ENCODE measurements at places on chromosomes 1 and 21.
A peak's percentile ranks its signal among the peaks of the same experiment; 100 is the strongest.

DNA sequence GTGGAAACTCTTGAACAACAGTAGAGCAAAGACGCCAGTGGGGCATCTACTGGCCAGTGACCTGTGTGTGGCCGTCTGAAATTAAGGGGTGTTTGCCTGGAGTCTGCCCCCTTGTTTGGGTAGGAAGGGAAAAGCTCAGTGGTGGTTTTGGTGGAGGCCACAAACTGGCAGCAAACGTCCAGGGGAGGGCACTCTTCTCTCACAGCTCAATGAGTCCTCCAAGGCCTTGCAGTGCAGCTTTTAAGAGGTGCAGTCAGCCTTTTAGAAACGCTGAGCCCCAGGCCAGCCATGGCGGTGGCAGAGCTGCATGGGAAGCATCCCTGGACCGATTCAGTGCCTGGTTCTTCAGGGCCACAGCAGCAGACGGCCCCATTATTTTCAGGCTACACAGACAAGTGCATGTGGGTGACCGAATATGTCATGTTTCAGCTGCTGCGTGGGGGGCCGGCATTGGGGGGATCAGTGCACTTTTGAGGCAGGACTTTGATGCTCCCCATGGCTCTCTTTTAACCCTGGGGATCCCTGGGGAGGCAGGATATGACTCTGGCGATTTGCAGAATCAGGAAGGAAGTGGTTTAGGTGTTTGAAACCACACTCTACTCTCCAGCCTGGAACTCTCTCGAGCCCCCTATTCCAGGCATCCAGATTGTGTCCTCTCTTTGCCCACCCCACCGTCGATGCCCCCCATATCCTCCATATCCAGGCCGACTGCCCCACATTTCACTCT lies 414.0 kb downstream of the PRDM2 start:
- no peak for DNase-seq

DNA sequence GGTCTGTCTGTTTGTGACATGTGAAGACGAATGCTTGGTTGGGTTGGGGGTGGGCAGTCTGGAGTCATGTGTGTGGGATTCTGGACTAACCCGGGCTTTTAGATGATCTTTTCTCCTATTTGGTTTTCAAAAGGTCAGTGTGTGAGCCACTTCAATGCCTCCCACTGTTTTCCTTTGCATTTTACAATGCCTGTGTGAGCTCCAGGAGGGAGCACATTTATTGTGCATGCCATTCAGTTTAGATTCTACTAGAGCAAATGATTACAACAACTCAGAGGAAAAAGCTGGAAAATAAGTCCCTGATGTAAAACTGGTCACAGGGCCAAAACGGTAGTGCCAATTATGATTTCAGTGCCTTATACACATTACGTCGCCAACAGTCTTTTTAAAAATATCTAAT lies 90.9 kb downstream of the LYPLAL1 start:
- DNase-seq, result no peak

DNA sequence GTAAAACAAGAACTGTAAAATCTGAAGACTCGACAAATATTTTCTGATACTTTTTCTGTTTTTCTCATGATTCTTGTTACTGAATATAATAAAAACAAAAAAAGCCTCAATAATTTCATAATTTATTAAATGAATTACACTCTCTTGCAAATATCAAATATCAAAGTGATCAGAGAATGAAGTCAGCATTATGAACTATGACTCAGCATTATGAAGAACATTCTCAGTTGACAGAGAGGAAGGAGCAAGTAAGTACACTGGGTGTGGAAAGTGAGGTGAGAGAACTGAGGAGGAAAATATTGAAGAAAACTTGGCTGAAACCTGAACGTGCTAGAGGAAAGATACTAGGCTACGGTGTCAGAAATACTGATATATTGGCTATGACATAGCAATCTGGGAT lies 529.5 kb downstream of the KCNT2 start:
- DNase-seq, result no peak

DNA sequence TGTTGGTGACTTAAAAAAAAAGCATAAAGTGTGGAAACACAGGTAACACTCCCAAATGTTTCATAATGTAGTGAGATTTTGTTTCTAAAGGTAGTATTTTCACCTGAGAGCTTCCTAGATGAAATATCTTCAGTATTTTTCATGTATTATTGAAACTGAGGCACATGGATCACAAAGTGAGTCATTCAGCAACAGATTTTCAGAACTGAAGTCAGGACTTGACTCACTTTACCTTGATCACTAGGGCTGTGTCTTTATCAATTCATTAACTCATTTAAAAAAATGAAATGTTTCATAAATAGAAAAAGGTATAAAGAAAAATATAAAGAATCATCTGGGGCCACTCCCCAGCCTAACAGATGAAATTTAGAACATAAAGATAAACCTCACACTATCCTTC lies 66.5 kb upstream of the RCC1 start:
- DNase-seq, result no peak

DNA sequence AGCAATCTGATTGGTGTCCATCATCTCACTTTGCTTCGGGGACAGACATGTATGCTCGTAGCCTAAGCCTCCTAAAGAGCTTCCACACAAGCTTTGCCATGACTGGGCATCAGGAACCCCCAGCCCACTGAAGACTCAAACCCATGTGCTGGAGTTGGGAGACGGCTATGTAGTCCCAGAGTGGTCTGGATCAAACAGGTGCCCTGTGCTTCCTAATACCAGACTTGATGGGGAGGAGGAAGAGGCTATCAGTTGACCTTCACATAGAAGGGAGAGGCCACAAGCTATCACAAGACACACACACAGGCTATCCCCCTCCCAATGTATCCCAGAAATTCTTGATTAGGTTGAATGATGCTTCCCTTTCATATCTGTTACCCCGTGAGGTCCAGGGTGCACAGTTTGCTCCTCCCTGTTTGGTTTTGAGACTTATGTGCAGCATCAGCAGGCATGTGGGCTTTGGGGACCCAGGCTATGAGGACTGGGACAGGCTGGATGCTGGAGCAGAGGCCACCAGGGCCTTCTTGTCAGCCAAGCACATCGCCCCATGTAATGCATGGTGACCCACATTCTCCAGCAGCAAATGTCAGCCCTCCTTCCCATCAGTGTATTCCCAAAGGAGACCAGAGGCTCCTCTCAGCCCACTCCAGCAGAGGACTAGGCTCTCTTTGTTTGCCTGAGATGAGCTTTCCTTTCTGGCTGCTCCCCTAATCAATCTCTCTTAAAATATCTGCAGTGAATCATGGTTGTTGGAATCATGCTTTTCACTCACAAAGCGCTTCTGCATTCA lies 159.8 kb downstream of the GRIK3 start:
- no peak for DNase-seq

- DNase-seq, result no peak
These were observed 15.9 kb downstream of the BCAN start for GRCh38 chr1:156657741-156658319.

DNA sequence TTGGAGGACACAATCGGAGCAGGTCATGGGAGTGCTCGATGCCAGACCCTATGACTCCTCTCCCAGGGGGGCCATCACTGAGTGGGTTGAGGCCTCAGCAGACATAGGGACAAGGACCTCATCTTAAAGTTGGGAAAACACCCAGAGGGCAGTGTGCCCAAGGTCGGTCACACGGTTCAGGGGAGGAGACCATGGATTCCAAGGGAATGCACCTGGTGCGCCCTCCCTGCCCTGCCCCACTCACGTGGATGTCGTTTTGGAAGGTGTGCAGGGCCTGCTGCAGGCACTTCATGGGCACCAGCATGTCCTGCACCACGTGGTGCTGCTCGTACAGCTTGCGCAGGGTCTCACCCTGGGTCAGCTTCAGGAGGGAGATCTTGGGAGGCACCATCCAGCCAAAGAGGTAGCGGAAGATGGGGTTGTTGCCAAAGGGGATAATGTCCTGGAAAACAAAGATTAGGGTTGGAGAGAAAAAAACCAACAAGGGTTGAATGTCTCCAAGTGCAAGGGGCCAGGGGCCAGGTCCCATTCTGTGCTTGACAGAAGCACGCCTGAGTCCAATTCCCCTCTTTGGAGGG lies 33.1 kb downstream of the DHCR24 start:
- no peak for DNase-seq

GRCh38 chr1:61461406-61462384 lies 263.2 kb downstream of the TM2D1 start:
- DNase-seq, result no peak

GRCh38 chr1:3651930-3652547 lies at the start of gene TP73:
Gene TP73, plus strand, starts transcription at chr1:3652516. Its CDS starts 29,850 bp downstream, at chr1:3682366.
- DNase-seq, result no peak

DNA sequence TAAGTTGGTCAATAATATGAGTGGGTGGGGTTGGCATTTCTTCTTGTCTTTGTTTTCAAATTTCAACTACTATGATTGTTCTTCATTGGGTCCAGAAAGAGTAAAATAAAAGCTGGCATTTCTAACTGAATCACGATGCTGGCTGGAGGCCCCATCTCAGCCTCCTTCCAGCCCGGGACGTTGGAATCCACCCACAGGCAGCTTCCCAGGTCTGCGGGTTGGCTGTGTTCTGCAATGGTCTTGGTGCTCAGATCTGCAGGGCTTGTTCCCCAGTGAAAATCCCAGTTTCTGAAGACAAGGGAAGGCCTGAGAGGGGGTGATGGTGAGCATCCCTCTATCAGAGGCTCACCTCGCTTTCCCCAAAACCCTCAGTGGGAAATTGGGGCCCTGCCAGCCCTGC lies 54.7 kb upstream of the ARHGEF16 start:
- DNase-seq, result no peak

DNA sequence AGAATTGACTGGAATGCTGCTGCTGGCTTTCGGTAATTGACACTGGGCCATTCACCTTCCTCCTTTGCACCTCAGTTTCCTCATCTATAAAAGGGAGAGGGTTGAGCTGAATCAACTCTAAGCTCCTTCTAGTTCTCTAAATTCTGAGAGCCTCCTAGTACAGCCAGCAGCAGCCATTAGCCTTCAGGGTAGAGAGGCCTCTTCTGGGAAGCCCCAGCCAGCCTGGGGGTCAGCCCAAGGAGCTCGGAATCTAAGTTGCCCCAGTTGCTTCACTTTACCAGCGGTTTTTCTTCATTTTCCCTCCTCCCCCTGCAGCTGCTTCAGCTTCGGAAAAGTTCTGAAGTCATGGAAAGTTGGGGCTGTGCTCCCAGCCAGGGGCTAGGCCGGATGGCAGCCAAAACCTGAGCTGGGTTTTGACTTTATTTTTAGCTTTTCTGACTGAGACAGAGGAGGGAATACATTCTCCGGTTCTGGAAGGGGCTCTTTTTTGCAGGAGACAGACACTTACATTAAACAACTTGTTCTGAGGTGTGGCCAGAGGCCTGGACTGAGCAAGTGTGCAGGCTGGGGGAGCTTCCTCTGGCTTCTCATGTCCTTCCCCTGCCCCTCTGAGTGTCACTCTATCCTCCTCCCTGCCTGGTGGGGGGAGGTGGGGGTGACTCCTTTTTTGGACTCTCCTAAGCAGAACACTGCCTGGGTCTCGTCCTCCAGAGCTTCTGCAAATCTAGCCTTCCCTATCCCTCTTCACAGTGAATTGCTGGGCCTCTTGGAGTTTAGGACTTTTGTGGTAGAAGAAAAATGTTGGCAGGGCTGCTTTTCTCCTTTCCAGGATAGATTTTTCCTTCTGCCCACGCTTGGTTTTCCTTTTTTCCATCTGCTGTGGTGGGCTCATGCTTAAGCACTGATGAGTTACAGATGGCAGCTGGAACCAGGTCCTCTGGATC lies 14.4 kb downstream of the LMNA start:
- no peak for DNase-seq

DNA sequence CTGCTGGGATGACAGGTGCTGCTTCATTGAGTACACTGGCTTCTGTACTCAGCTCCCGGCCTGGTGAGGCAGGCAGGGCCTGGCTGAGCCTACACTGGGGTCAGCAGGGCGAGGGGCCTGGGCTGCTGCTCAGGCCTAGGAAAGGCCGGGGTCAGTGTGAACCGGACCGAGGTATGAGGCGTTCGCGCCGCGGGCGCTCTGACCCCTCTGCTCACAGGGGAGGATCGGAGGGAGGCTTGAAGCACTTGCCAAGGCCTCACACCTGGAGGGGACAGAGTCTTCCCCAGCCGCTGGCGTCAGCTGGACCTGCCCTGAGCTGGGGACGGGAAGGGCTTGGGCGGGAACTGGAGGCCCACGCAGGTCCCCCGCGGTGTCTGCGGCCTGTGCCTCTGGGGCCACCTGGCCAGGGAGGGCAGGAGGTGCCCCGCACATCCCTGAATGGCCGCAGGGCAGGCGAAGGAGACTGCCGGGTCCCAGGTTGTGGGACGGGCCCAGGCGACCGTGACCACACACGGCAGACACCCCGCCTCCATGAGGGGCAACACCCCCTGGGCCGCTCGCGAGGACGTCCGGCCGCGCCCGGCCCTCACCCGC lies 466 bp downstream of the PEX10 start:
- peak; percentile 9 for DNase-seq

GRCh38 chr1:62265956-62266935 lies 53.0 kb downstream of the KANK4 start:
- no peak for DNase-seq

- no peak for DNase-seq
These were observed 243.4 kb downstream of the SDCCAG8 start for GRCh38 chr1:243499248-243499647.

Measured in activated T-cell treated with anti-CD3 and anti-CD28 coated beads for 1 hour (primary cell).